Naive thymus-derived CD8-positive, alpha-beta T cell (primary cell): ENCODE measurements at places on chromosomes 3 and 15.

- DNase-seq, result no peak
These were observed 195.3 kb downstream of the OSBPL10 start for GRCh38 chr3:31785734-31786133.

- peak; percentile 4 for DNase-seq
These were observed 755 bp downstream of the PTPN9 start for GRCh38 chr15:75578173-75578947.

- no peak for DNase-seq
These were observed 95.3 kb downstream of the SLC49A4 start for GRCh38 chr3:122890077-122890719.

DNA sequence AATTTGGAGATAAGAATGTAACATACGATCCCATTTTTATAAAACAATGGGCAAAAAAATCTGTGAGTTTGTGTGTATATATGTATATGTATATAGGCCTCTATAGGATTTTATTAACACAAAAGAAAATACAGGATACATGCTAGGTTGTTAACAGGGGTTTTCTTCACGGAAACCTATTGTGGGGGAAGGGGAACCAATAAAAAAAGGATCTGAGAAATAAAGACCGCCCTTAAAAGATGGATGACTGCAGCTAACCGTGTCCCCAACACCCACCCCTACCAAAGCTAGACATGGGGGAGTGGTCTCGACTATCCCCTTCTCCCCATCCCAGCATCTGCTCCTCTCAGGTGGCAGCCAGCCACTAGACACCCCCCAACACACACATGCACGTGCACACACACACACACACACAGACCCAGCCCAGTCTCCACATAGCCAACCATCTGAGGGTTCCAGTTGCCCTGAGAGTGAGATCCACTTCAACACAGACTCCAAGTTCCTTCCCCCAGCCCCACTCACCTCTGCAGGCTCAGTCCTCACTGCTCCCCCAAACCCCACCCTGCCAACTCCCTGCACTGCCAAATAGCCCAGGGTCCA, 132.9 kb downstream of the TPRA1 start:
- no peak for DNase-seq

GRCh38 chr3:25281041-25281731, 146.9 kb upstream of the RARB start:
- DNase-seq, result no peak

GRCh38 chr3:120163026-120163425, 68.8 kb upstream of the GSK3B start:
- no peak for DNase-seq

- DNase-seq, result no peak
These were observed 251.9 kb downstream of the IGSF11 start for GRCh38 chr3:118782755-118783202.

- DNase-seq, result no peak
These were observed 175.4 kb downstream of the EBLN2 start for GRCh38 chr3:73236867-73237266.

GRCh38 chr3:187920913-187921312, 175.6 kb upstream of the BCL6 start:
- DNase-seq, result no peak

GRCh38 chr15:40245666-40246450, 7.0 kb downstream of the PAK6 start:
- DNase-seq, result no peak

- no peak for DNase-seq
These were observed 1.4 kb downstream of the PSMD6 start for GRCh38 chr3:64021922-64022321.

DNA sequence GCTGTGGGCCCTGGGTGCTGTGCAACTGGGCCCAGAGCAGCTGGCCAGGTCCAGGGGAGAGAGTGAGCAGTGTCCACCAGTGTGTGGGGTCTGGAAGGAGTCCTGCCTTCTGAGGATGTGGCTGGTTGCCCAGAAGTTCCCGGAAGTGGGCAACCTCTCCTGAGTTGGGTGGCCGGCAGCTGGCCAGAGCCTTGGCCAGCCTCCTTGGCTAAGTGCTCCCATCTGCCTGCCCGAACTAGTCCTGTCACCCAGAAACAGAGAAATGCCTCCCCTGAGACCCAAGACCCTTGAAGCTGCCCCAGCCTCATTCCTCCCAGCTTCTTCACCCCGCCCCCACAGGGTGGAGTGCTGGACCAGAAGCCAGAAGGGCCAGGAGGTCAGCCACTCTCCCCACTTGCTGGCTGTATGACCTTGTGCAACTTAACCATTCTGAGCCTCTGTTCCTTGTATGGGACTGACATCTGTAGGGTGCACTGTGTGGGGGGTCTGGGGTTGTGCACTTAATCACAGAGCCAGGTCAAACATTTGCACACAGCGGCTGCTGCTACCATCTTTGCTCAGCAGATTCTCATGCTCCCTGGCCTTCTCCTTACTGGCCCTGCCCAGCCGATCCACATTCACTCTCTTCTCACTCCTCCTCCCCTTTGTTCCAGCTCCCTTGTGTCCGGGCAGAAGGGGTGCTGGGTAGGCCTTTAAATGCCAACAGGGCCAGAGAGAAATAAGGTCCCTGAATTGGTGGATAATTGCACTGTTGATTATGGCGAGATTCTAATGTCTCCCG, 7.5 kb upstream of the ALAS1 start:
- DNase-seq, result no peak

DNA sequence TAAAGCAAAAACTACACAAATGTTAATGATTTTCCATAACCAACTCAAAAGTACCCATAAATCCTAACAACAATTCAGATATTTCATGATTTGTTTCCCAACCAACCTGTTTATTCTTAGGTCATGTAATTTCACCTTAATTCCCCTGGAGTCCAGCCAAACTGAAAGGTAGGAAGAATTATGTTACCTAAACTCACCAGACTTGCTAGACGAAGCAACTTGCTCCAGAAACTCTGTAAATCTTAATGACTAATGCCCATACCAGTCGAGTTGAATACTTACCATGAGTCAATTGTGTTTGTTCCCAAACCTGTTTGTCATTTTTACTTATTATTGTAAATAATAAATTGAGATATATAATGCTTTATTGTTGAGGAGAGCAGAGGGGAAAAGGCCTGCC, 1030.0 kb downstream of the TBL1XR1 start:
- no peak for DNase-seq

GRCh38 chr15:69729167-69729748, 276.6 kb downstream of the RPLP1 start:
- DNase-seq, result peak; percentile 67

- DNase-seq, result no peak
These were observed 78.4 kb upstream of the RASGRF1 start for GRCh38 chr15:79168922-79169456.

DNA sequence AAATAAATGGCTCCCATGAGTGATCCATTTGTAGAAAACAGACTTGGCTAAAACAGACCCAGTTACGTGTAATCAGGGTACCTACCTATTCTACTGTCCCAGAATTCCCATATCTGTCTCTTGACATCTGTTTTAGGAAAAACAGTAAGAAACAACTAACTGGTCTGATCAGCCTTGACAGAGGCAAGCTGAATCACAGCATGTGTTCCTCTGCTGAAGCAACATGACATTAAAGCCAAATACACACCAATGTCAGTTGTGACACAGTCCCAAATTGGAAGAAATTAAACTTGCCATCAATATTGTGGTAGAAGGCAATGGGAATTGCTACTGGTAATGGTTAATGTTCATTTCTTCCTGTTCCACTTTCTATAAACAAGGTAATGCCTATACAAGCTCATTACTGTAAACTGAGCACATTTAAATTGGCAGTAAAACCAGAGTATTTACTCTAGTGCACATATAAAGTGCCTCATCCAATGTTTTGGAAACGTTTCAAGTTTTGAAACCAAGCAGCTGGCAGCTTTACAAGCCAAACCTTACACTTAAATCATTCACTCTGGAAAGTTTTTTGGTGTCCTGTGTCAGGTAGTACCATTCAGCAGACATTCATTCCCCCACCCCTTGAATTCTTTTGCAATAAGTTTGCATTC, 27.0 kb downstream of the ALDH1A2 start:
- DNase-seq, result no peak

DNA sequence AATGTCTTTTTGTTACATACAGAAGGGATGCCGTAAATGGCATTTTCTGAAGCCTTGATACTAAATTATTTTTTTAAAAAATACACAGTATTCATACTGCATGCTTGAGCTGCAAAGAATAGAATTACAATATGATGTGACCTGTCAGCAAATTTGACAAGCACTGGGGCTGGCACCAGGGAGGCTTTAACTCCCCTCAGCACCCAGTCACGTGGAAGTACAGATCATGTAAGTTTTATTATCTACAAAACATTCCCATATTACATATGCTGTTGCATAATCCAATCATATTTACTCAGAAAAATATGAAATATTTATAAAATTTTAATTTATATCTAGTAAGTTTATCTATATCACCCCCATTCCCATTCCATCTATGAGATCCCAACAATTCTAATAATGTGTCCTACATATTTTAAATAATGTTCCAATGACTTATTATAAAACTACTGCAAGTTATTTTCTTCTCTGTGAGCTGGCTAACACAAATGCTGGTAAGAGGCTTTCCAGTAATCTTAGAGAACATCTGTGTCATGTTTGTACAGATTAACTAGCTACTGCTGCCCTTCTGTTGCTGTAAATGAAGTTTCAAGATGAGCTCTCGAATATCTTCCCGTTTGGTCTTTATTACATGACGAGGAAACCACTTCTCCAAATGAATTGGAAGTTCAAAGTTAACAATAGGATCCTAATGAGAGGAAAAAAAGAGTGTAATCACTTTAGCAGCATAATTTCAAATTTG, 5.2 kb upstream of the IMPG2 start:
- DNase-seq, result no peak

DNA sequence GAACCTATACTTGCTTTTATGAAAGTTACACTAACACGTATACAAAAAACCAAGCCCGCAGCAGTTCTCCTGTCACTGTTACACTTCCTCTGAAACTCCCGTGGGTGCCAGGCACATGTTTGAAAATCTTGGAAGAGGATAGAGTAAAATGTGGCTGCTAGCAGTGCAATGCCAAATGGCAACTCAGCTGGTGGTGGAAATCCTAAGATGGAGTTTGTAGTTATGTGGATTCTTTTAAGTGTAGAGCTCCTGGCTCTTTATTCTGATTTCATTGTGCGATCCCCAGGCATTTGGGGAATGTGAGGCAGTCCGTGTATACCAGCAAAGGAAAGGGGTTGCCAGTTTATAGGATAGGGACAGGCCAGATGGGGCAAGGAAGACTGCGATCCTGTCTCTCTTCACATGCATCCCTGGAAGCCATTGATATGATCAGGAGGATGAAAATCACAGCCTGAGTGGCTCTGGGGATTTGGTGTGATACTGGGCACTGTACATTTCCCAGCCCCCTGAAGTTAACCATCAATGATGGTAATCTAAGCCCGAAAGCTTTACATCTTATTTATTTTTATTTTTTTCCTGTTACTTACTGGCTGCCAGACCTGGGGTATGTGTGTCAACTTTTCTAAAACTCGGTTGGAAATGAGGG, 1.1 kb downstream of the STAC start:
- no peak for DNase-seq

GRCh38 chr3:59611649-59612443, 562.0 kb upstream of the CFAP20DC start:
- DNase-seq, result no peak

- DNase-seq, result no peak
These were observed 76.9 kb upstream of the FRMD4B start for GRCh38 chr3:69462826-69463100.

- no peak for DNase-seq
These were observed 288.9 kb downstream of the FAM43A start for GRCh38 chr3:194974468-194975135.

DNA sequence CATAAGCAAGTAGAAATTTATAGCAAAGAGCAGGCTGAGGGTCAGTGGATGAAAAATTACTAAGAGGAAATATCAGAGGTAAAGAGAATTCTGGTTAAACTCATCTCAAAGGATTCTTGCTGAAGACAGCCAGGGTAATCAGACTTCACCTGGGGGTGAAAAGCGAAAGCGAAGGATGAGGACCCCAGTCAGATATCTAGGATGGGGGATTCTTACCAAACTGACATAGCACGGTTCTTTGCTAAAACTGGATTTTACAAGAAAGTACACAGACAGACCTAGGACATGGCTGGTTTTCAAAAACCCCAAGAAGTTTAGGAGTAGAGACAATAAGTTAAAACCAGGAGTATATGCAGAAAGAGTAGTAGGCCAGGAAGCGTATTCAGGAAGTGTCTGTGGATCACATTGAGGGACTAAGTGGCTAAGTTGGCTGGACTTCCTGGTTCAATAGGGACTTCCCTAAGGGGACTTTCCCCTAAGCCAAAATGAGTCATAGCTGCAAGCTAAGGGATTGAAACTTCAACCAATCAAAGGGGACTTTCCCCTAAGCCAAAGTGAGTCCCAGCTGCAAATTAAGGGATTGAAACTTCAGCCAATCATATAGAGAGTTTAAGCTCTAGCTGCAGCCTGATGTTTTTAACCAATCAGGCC, 2.4 kb upstream of the CFAP91 start:
- DNase-seq, result no peak

DNA sequence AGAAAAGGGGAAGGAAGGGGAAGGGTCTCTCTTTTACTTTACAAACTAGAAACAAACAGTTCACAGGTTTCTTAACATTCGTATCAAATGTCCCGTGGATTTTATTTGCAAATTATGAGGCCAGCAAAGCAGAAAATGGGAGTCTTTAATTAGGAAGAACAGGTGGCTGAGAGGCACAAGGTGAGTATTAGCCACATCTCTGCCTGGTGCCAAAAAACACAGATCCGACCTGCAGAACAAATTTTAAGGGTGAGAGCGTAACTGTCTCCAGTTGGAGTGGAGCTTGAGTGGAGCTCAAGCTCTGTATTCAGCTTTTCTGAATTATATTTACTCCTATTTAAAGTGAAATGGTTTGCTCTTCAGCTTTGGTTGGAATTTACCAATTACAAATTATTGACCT, 1004.9 kb downstream of the FHIT start:
- no peak for DNase-seq

GRCh38 chr3:189838291-189838690, 207.1 kb downstream of the TP63 start:
- no peak for DNase-seq

GRCh38 chr3:159895430-159895829, 93.2 kb upstream of the IL12A start:
- no peak for DNase-seq

DNA sequence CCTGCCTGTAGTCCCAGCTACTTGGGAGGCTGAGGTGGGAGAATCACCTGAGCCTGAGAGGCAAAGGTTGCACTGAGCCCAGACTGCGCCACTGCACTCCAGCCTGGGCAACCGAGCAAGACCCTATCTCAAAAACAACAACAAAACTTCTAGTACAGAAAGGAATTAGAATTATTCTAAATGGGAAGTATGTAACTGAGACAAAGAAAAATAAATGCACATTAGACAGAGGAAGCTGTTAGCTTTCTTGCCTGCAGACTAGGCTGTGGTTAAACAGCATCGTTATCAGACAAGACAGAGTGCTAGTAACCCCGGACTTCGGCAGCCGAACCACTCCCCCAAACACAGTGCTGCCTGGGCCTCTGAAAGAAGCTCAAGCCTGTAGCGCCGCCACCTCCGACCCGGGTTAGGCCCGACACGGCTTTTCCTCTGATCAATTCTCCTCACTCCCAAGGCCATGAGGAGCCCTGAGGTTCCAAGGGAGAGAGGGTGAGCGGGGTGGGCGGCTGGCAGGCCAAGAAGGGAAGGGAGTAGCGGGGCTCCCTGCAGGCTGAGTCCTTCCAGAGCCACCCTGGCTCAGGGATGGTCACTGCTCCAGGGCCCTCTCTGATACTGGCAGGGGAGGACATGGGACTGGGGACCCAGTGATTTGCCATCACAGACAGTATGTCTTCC, 44.8 kb upstream of the MUC4 start:
- DNase-seq, result no peak

GRCh38 chr15:37204692-37205091, 104.3 kb upstream of the MEIS2 start:
- DNase-seq, result no peak

GRCh38 chr3:22862111-22862510, 341.0 kb upstream of the UBE2E2 start:
- DNase-seq, result no peak
